ENCODE measurements at places on chromosomes 12 and 14. TPM values are rescaled to one million over a fixed set of nuclear protein-coding genes. Genes with fewer than 3 reads are reported as not detected.

Gene SLC10A1
- not detected for total RNA-seq

Gene RNASE7
- 0.86 TPM for total RNA-seq

Gene RBP5
- not detected for total RNA-seq

Gene PLEKHH1
- total RNA-seq: 7.6 TPM

Gene PTPN11
- 78.3 TPM for total RNA-seq

GRCh38 chr14:63770187-63770807 is 42.4 kb upstream of the SGPP1 start:
- no peak for DNase-seq

DNA sequence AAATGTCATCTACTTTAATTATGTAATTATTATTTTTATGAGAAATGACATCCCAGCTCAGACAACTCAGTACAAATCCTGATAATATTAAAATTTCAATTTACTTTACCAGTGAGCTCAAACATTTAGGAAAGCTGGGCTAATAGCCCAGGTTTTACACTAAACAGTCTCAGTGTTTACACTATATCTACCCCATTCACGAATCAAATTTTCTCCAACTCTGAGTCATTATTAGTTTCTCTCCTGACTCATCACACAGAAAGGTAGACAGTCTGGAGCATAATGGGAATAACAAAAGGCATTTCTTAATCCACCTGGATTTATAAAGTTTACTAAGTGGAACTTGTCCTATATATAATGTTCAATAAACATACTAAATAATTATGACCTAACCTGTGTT is 5.7 kb downstream of the PAWR start:
- DNase-seq: no peak

DNA sequence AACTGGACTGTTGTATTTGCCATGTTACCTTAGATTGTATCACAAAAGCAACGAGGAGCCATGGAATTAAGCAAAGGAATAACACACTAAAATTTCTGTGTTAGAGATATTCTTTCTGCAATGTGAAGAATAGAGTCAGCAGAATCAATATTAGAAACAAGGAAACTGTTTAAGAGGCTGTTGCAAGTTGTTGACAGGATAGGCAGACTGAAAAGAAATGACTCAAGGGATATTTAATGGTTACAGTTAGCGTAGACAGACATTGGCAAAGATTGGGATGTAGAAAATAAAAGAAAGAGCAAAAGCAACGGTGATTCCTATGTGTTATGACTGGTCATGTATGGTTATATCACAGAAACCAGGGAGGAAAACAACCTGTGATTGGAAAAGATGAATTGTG is 299.0 kb upstream of the PPFIA2 start:
- DNase-seq: no peak

DNA sequence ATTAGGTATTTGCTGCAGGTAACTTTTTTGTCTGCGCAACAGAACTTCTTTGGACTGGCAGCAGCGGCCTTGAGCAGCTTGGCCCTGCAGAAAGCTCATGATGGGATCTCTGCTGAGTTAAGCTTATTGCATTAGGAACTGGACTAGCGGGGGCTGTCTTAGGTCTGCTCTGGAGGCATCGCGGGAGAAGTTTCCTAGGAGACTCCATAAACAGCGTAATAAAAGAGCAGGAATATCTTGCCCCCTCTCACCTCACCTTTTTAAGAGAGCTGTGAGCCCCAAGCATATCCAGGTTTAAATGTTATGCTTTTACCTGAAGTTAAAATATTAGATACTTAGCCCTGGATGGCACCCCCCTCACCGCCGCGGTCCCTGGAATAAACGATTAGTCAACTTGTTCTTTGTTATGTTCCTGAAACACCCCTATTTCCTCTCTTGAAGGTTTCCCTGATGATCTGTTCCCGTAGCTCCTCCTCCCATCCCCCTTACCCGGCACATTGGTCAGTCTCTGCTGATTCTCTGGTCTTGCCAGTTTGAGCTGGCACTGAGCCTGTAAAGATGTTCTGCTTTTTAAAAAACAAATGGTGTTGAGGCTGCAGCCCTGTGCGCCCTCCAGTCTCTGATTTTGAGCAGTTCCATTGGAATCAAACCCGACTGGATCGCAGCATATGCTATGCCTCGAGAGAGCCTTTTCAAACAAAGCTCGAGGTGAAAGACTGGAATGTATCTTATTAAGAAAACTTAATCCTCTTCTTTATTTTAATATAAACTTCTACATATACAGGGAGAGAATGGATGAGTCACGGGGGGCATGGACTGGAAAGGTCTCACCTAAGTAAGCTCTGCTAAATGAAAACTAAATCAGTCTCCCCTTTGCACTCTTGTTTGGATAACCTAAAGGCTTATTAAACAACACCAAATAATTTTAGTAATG is 1.9 kb downstream of the MLXIP start:
- DNase-seq: peak; percentile 54

Measured in epithelial cell of proximal tubule (primary cell).